ENCODE measurements at places on chromosomes 3 and 15.

DNA sequence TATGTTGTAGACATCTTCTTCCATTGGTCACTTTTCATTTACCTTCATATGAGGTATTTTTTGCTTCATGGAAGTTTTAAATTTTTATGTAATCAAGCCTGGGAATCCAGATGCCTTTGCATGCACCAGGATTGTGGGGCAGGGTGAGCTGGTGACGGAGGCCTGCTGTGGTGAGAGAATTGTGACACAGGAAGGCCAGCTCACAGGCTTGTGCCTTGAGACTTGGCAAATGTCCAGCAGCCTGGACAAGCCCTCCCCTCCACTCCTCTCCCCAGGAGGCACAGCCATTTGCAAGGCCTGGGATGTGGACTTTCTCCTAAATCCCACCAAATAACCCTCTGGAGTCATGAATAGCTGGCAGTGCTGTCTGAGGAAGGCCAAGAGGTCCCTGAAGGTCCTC lies 67.4 kb downstream of the RHCG start:
- no peak for DNase-seq

DNA sequence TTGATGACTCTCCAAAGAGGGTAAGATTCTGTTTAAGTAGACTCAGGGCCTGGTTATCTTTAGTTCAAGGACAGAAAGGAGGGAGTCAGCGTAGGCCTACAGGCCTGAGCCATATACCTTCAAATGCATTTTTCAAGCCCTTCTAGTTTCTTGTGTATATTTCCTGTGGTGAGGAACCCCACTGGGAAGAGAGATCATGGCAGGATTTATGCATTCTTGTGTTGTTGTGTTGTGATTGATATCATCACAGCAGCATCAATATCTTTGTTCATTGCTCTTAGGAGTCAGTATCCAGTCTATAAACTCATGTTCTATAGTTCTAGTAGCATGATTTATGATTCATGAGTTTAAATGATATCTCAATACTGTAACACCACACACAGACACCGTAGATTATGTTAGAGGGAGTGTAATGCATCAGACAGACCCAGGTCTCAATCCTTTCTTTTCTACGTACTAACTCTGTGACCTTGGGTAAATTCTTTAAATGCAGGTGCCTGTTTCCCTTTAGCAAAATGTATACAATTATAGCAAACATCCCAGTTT lies 427.5 kb downstream of the PDCD6IP start:
- DNase-seq = no peak

GRCh38 chr15:75921732-75922703 lies 18.3 kb downstream of the FBXO22 start:
- DNase-seq = peak; percentile 18

DNA sequence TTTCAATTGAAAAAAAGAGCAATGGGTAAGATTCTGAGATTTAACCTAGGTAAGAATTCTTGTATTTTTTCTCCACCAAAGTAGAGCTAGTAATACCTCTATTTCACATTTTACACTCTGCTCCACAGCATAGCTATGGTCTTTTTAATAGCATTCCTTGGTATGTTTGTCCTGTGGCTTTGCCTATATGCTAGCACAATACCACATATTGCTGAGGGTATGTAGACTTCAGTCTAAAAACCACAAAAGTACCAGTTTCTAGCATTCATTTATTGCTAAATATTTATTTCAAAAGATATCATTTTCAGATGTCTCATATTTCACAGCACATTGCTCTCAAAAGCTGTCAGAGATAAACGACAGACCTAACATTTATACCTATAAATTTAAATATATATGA lies 18.2 kb upstream of the EOGT start:
- DNase-seq = no peak

DNA sequence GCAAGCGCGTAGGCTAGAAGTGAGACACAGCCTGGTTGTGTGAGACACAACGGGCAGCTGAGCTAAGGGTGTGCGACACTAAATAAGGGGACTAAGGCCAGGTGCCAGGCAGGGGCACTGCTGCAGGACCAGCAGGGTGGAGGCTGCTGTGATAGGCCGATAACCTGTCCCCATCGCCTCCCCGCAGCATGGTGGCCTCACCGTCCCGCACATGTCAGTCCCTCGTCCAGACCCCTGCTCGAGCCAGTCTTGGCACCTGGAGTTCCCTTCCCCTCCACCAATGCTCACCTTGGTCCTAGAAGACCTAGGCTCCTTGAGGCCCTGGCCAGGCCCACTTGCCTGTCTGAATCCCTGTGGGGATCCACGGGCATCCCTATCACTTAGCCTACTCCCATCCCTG lies 96.1 kb downstream of the HMG20A start:
- no peak for DNase-seq

DNA sequence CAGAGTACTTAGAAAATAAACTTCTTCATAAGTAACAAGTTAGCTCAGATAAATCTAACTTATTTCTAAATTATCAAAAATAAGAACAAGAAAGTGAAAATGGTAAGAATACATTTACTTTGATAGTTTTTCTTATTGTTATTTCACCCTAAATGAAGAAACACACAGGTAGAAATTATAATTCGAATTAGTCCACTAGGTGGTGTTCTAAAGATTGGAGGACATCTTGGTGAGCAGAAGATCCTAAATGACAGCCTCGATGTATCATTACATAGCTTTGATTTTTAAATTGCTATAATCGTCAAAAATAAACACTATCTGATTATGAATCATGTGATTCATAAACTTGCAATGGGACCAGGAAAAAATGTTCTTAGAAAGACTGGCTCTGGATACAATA lies 280.8 kb upstream of the UBE2E2 start:
- no peak for DNase-seq

GRCh38 chr3:156661155-156661554 lies 13.2 kb upstream of the TIPARP start:
- no peak for DNase-seq

- DNase-seq = no peak
Observed at GRCh38 chr15:85709250-85709649, 85.5 kb downstream of the KLHL25 start.

Data from CD4-positive, alpha-beta T cell treated with Interleukin-17A for 4 hours (primary cell).